ENCODE measurements at places on chromosomes 5 and 9.

DNA sequence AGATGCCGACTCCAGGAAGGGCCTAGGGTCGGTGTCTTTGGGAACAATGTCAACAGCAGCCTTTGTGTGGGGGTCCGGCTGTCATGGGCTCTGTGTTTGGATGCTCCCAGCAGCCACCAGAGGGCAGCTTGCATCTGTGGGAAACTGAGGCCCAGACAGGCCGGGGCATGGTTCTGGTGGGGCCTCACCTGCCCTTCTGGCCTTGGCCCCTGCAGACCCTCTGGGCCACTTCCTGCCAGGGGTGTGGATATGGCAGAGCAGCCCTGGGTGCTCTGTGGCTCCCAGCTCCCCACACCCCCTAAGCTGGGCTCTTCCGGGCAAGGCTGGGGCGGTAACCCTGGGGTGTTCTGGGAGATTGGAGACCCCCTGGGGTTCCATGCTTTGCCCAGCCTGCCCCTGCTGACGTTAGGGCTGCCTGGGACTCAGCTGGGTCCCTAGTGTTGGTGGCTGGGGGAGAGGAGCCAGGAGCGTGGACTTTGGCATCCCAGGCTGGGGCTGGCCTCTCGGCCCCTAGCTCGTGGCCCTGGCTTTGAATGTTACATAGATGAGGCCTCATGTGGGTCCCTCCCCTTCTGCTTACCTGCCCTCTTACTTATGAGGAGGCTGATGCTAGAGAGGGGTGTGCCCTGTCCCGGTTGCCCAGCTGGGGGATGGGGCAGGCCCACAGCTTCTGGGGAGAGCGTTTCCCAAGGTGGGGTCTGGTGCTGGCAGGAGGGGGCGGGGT lies 38.3 kb downstream of the RXRA start:
- no peak for DNase-seq

DNA sequence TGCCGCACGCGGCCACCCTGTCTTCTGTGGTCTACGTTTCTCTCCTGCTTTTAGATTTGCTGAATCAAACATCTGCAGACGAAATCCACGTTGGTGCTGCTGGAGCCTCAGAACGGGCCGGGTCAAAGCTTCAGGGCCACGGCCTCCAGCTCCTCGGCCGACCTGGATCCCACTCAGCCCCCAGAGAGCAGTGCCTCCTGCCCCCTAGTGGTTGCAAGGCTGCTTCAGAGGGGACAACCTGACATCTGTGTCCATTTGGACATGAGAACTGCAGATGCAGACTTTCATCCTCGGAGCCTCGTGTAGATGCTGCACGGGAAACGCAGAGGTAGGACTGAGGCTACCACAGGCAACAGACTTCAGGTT lies 23.0 kb upstream of the SLC6A3 start:
- DNase-seq: no peak

DNA sequence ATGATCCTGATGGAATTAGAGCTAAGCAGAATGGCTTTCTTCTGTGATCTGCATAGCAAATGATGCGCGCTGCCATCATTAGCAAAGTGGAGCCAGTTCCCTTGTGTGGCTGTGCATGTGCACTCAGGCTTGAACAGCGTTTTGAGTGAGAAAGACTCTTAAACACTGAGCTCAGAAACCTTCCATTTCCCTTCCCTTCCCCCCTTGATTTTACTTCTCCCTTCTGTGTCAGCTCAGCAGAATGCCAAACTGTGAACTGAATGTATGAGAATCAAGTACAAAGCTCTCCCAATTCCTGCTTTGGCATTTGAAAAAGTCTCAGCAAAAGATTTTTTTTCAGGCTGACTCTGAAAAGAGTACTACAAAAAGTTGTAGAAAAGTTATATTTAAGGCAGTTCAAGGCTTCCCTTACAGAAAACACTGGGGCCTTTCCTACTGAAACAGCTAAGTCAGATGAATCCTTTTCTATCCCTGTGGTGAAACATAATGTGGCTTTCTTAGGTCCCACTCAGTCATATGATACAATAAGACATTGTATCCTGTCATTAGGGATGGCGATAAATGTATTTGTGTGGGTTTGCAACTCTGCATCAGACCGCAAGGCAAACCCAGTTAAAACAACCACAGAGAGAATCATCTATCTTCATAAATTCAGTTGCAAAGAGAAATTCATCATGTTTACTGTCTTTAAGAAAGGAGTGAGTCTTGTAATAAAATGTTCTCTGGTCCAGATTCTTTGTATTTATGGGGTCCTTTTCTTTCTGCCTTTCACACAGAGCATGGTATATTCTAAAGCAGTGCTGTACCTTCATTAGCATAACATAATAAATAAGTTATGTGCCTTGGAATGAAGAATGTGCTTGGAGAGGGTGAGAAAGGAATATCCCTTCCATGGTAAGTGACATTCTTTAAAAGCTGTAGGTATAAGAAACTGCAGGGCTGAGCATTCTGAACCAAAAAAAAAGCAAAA lies 222.6 kb downstream of the CAAP1 start:
- no peak for DNase-seq

DNA sequence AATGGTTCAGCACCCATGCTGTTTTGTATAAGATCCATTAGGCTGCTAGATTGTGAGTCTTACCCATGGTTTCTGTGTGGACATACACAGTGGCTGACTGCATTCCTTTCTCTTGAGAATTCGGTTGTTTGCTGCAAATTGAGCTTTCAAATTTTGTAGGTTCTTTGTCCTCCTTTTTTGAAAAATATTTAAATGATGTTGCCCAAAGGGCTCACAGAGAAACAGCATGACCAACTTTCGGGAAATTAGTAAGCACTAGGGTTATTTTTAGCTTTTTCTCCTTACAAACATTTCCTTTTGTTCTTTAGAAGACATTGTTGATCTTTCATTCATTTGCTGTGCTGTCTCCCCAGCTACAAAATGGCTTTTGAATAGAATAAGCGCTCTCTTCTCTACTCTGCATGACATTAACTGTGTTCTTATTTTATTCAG lies 79.4 kb downstream of the NLN start:
- DNase-seq: no peak

GRCh38 chr5:115838885-115839518 lies 2.4 kb downstream of the ATG12 start:
- peak; percentile 76 for DNase-seq

DNA sequence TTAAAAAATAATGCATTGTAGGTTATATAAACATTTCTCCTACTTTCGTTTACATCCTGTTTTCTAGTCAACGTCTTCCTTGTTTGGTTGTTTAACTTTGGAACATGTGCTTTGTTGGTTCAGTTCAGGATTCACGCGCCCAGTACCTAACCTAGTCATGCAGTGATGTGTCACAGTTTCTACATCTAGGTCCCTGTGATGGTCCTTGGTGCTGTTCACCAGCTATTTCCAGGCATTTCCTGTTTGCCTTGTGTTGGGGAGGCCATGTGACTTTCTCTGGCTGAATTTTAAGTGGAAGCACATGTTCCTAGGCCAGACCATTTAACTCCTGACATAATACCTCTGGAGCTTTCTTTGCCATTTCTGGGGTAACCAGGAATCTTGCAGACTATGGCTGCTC lies 292.3 kb downstream of the SMARCA2 start:
- no peak for DNase-seq

GRCh38 chr9:101463397-101463796 lies 27.8 kb upstream of the ALDOB start:
- DNase-seq: no peak

GRCh38 chr5:57420801-57421200 lies 61.8 kb downstream of the ACTBL2 start:
- DNase-seq: no peak

GRCh38 chr5:110346893-110347358 lies 379.5 kb downstream of the TMEM232 start:
- no peak for DNase-seq

DNA sequence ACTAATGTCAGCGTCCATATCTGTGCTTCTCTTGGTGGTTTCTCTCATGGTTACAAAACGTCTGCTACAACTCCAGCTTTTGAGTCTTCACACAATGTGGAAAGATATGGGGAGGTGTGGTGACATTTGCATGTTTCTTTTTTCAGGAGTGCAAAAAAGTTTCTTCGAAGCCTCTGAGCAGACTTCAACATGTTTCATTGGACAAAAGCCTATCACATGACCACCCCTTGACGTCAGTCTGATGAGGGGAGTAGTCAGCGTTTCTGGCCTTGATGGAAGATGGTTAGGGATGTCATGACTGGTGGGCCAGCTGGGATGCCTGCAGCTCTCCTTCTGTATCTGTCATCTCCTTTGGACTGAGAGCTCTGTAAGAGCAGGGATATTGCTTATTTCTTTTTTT lies 61.4 kb downstream of the PTPDC1 start:
- no peak for DNase-seq

DNA sequence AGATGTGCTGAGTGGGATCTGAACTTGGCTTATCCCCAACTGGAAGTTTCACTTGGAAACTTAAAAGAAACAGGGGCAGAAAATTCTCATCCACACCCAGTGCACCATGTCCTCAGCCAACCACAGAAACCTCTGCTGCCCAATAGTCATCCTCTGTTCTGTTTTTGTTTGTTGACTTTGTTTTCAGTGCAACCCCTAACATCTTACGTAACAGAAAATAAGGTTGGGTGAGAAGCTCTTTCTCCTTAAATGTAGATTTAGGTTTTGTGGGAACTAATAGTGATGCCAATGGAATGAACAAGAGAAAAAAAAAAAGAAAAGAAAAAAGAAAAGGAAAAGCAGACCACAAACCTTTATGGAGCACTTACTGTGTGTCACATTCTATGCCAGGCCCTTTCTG lies 262.8 kb downstream of the PAPPA start:
- DNase-seq: no peak

- DNase-seq: no peak
Measured at GRCh38 chr9:132026932-132027585, 52.6 kb downstream of the MED27 start.

GRCh38 chr5:90949469-90950358 lies 391.1 kb downstream of the ADGRV1 start:
- DNase-seq: no peak

DNA sequence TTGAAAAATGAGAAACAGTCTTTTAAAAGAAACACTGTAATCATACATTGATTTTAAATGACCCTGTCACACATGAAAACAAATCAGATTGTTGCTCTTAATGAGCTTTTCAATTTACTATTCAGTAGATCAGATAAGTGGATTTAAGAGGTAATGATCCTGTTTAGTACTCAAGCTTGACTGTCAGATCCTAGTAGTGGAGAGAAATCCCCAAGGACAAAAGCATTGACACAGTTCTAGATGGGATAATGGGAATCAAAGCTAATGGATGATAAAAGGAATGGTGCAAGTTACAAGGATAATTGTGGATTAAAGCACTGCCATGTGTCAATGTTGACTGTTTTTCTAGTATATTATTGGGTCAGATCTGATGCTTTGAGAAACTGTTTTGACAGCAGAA lies 142.3 kb upstream of the TLX3 start:
- DNase-seq: no peak

DNA sequence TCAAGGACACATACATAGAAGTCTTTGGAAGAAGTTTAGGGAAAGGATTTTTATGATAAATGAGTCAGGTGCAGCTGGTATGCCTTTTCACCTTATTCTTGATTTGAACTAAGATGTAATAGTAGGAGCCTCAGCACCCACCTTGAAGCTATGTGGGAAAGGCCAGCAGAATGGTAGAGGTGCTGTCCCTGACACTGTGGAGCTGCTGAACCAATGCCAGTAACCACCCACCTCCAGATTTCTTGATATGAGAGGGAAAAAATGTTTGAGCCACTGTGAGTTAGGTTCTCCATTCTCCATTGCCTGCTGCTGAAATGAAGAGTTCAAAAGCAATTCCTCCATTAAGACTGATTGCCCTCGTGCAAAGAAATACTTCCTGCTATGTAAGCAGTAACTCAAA lies 12.2 kb upstream of the HMGCR start:
- DNase-seq: no peak

GRCh38 chr9:131656356-131657036 lies 83.4 kb downstream of the RAPGEF1 start:
- peak; percentile 81 for DNase-seq

DNA sequence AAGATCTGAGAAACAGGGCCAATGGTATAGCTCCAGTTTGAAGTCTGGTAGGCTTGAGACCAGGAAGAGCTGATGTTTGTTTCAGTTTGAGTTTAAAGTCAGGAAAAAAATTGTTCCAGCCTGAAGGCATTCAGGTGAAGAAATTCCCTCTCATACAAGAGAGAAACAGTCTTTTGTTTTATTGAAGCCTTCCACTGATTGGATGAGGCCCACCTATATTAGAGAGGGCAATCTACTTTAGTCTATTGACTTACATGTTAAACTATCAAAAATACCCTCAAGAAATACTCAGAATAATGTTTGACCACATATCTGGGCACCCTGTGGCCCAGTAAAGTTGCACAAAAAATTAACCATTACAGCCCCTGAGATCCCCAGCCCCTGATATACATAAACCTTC lies 5.2 kb upstream of the DEPDC1B start:
- DNase-seq: no peak

DNA sequence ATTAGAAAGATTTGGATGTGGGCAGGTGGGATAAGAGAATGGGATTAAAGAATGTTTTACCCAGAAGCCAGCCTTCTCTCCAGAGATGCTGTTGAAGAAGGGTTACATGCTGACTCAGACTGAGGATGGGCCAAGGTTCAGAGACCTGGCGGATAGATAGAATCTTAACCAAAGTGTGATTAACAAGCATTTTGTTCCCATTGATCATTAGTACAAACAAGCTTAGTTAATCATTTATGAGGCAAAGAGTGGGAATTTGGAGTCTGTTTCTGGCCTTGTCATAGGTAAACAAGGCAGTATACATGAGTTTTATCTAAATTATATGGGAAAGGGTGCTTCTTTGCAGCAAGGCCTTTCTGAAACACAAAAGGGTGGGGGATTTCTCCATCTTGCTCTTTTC lies 20.8 kb upstream of the DTWD2 start:
- DNase-seq: no peak

DNA sequence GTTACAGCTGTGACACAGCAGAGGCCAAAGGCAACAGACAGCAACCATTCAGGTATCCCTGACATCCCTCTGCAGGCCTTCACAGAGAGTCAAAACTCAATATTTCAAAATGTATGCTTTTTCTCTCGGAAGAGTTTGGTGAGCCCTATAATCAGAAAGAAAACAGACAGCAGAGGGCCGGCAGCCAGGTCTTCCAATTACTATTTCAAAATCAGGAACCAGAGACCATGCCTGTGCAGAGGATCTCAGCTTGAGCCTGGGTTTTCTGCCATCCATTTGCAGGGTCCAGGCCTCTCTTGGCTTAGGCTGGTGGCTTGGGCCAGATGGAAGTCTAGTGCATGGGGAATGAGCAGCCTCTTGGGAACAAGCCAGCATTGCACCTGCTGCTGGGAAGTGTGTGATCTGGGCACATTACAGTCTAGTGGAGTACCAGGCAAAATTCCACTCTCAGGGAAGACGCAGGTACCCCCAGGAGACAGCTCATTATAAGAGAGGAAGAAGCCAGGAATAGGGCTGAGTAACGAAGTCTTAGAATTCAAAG lies 231.3 kb downstream of the ENC1 start:
- no peak for DNase-seq

DNA sequence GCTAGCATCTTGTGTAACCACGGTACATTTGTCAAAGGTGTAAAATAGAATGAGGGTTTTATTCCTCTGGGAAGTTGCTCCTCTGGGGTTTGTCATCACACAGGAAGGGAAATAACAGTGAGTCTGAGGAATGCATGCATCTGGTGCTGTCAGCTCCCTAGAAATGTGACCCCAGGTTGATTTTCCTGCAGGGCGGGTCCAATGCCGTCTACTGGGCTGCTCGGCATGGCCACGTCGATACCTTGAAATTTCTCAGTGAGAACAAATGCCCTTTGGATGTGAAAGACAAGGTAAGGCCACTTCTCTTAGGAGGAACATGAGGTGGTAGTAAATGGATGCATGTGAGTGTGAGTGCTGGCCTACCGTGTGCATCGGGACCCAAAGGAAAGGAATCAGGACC lies 78.8 kb upstream of the CTSL start:
- DNase-seq: no peak

GRCh38 chr5:6360323-6361072 lies 17.8 kb downstream of the MED10 start:
- DNase-seq: no peak
